ENCODE measurements at places on chromosomes 6 and 20. TPM values are rescaled to one million over a fixed set of nuclear protein-coding genes. Genes with fewer than 3 reads are reported as not detected.
A peak's percentile ranks its signal among the peaks of the same experiment; 100 is the strongest.

SIRPD gene
- not detected for polyA plus RNA-seq

SLC22A7 gene
- not detected for polyA plus RNA-seq

SPAG4 gene
- polyA plus RNA-seq = 3.1 TPM

ANKRD66 gene
- polyA plus RNA-seq = not detected

DNA sequence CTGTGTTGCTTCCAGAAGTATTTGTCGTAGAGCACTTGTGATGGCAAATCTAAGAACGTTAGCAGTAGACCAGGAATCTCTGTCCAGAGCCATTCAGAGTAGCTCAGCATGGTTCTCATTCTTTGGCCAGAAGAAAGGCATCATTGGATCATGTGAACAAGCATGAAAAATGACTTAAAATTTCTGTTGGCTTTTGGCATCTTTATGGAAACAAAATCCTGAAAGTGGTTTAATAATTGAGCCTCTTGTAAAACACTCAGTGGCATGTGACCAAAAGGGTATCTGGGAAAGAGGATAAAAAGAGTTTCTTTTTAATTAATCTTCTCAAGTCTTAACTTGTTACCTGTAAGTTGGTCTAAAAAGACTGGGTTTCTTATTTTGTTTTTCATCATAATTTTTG, 55.2 kb downstream of the PTPN1 start:
- no peak for DNase-seq

DNA sequence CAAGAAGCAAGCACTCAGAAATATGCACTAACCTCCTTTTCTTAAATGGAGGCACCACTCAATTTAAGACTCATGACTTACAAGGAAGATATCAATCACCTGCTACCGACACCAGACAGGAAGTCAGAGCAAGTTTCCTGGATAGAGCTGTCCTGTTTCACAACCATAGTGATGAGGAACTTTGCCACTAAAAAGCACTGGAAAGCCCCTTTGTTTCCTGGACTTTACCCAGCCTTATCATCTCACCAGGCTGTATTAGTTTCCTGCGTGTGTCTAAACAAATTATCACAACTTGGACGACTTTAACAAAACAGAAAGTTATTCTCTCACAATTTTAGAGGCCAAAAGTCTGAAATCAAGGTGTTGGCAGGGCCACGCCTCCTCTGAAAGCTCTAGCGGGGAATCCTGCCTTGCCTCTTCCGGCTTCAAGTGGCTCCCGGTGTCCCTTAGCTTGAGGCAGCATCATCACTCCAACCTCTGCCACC, 253.8 kb upstream of the STXBP5 start:
- DNase-seq = no peak

- DNase-seq = peak; percentile 38
Measured at GRCh38 chr20:33812152-33812849, 1.2 kb downstream of the CHMP4B start.

DNA sequence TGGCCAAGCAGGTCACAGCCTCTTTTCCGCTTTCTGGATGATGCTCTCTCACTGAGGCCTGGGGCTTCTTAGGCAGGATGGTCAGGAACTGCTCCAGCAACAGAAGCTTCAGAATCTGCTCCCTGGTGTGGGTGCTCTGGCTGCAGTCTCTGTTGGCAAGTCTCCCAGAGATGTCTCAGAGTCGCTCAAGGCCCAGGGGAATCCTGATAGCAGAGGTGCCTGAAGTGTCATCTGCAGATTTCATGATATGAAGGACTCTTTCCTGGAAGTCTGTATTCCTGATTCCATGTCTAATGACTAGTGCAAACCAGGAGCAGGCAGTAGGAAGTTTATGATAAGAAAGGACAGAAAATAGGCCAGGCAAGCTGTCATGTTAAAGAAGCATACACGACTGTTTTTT, 20.3 kb downstream of the ZSCAN31 start:
- no peak for DNase-seq

DNA sequence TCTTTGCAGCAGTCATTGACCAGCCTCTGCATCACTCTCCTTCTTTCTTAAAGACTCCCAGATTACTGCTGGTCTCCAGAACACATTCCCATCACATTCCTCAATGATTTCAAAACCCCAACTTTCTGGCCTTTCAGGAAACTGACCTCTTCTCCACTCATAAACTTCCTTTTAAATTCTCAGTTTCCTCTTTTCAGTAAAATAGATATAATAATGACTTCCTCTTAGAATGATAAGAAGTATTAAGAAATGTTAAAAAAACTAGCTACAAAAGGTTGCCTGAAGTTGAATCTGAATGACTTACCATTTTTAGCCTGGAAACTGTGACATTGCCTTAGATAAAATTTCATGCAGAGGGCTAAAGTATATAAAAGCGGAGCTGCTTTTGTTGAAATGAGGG, 239.3 kb downstream of the OGFRL1 start:
- DNase-seq = no peak

GRCh38 chr6:136189104-136189503, 61.0 kb downstream of the MTFR2 start:
- DNase-seq = no peak

AGPAT4 gene
- 13.2 TPM for polyA plus RNA-seq

NKX2-4 gene
- not detected for polyA plus RNA-seq

- no peak for DNase-seq
Measured at GRCh38 chr20:2799688-2800520, 523 bp downstream of the CPXM1 start.

HLA-DQB2 gene
- 0.86 TPM for polyA plus RNA-seq

DNA sequence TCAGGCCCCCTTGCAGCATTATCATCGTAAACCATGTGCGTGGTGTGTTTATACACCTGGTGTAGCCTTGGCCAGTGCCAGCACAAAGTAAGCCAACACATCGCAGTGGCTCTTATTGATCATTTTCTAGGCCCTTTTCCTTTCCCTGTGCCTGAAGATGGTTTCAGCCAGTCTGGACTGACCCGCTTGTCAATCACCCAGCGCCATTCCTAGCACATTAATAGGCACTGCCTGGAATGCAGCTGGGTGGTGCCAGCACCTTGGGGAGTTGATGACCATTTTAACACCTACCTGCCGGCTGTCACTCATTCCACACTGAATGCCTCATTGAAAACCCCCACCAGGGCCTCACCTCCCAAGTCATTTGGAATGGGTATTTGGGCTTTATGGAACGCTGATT, 4.9 kb upstream of the UQCC2 start:
- DNase-seq = no peak

DNA sequence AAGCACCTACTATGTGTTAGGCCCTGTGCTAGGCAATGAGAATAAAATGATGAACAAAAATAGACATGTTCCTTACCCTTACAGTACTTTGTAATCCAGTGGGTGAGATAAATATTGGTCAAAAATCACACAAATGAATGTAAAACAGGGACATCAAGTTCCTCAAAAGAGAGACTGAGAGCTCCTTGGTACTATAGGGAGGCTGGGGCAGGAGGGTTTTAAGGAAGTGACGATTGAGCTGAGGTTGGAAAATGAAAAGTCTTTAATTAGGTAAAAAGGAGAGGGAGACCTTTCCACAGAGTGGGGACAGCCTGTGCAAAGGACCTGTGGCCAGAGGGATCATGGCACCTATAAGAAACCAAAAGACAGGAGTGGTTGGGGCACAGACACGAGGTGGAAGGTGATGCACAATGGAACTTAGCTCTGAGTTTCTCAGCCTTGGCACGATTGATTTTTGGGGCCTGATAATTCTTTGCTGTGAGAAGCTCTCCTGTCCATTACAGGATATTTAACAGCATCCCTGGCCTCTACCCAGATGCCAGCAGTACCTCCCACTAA, 140.3 kb downstream of the CEP57L1 start:
- no peak for DNase-seq

- DNase-seq = no peak
Measured at GRCh38 chr6:156517088-156517487, 260.1 kb upstream of the ARID1B start.

DNA sequence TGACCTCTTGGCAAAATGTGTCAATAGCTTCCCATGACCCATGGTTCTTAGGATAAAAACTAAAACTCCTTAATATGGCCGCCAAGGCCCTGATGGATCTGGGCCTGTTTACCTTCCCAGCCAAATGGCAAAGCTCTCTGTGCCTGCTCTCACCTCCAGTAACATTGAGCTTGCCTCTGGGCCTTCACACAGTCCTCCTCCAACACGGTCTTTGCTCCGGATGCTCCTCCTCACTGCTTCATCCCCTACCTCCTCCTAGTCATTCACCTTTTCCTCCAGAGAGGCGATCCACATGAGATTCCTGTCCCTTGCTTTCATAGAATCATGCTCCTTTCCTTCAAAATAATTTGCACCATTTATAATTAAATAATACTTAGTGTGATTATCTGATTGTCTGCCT, 172.3 kb upstream of the AFDN start:
- no peak for DNase-seq

LY6G6F gene
- not detected for polyA plus RNA-seq

ITPR3 gene
- 30.4 TPM for polyA plus RNA-seq

MDN1 gene
- 36.4 TPM for polyA plus RNA-seq

OR2H2 gene
- polyA plus RNA-seq = 0.11 TPM

GRCh38 chr6:129382916-129383315, 327.1 kb downstream of the ARHGAP18 start:
- no peak for DNase-seq

DNA sequence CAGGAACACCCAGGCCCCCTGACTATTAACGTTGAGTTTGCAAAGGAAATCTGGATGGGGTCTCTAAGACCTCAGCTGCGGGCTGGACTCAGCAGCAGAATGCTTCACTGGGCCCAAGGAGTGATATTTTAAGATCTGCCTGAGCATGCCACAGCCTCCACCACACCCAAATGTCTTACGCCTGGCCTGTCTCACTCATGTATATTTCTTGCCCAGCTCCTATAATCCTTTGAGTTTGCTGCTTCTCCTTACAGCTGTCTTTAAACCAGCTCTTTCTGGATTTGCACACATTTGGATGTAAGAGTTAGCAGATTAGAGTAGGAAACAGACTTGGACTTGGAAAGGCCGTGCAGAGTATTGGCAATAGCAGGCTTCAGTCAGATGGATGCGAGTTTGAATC, 16.4 kb downstream of the CASS4 start:
- DNase-seq = no peak

GRCh38 chr6:149212206-149212605, 105.3 kb upstream of the TAB2 start:
- DNase-seq = no peak

PSORS1C1 gene
- polyA plus RNA-seq = 0.41 TPM

GRCh38 chr6:11770546-11771466, 7.8 kb downstream of the ADTRP start:
- peak; percentile 79 for DNase-seq

PRSS16 gene
- polyA plus RNA-seq = 0.14 TPM

GRCh38 chr20:10388597-10388996, 45.4 kb downstream of the MKKS start:
- no peak for DNase-seq

NINL gene
- 19.9 TPM for polyA plus RNA-seq

DNA sequence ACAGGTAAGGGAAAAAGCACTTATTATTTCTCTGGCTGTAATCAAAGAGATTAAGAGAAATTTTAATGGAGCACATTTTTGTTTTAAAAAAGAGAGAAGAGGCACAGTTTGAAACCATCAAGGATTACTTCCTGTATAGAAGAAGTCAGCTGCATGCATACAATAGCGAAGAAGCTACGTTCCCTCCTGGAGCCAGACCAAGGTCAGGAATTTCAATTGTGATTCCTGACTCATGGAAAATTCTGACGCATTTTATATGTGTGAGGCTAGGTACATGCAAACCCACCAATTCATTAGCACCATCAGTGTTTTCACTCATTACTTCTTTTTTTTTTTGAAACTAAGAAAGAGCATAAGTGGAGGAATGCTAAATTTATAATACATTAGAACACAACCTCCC, 232.7 kb upstream of the SGK1 start:
- DNase-seq = peak; percentile 37

BPIFB4 gene
- not detected for polyA plus RNA-seq

- DNase-seq = no peak
Measured at GRCh38 chr6:11433860-11434259, 103.7 kb upstream of the TMEM170B start.

All from muscle of arm (tissue), 14 donors.